Stimulated activated CD8-positive, alpha-beta memory T cell treated with anti-CD3 and anti-CD28 coated beads, Interleukin-7, amount 100 ng/mL, for 24 hours (primary cell): ENCODE measurements at places on chromosomes 7 and 10.

DNA sequence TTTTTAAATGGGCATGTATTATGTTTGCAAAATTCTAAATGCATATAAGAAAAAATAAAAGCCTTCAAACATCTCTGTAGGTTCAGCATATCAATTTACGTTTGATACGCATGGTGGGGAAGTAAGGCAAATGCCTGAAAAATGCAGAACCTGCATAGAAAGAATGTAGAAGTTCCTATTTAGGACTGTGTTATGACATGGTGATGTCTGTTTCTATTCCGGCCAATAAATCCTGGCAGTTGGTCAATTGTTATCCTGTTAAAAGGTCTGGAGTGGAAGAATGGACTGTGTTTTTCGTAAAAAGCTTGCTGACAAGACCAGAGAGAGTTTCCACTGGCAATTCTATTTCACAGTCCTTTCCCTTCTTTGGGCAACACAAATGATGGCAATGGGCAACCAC, 49.6 kb upstream of the CAV2 start:
- no peak for DNase-seq

DNA sequence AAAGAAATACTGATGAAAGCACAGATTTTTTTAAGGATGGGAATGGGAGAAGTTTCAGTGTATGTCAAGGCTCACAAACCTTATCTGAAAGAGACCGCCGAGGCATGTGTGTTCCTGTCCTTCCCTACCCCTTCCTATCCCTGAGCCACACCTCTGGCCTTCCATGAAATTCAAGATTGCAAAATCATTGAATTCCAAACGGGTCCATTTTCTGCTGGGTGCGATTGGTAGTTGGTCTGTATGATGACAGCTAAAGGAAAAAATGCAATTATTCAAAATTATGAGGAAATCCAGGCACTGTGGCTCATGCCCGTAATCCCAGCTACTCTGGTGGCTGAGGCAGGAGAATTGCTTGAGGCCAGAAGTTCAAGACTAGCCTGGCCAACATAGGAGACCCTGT, 170.1 kb downstream of the ARHGAP12 start:
- no peak for DNase-seq

DNA sequence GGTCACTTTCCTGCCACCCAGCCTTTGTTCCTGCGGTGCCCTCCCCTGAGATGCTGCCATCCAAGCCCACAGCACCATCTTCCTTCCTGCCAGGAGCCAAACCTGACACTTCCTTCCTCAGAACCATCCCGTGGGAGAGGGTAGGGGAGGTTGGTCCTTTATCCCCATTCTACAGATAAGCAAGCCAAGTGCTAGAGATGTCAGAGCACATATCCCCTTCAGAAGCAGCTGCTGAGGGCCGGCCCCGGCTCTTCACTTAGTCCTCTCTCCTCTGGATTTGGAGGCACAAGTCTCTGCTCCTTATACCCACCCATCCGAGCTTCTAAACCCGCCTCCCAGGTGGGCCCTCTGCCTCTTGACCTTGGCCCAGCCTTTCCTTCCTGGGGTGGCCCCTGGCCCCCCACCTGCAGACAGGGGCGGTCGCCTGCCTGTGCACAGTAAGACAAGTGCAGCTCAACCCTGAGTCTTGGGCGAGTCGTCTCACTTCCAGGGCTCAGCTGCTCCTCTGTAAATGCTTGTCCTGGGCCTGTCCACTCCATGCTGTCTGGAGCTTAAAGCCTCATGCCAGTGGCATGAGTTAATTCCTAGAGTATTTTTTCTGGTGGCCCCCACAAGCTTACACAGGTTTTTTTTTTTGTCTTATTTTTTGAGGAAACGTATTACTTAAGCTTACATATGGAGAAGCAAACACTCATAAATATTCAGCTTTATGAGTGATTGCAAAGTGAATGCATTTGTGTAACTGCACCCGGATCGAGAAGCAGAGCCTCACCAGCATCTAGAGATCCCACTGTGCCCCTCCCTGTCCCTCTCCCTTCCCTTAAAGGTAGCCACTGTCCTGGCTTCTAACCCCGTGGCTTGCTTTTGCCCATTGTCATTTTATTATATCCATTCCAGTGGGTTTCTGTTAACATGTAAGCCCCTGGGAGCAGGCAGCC, 125.1 kb downstream of the CDH23 start:
- no peak for DNase-seq

DNA sequence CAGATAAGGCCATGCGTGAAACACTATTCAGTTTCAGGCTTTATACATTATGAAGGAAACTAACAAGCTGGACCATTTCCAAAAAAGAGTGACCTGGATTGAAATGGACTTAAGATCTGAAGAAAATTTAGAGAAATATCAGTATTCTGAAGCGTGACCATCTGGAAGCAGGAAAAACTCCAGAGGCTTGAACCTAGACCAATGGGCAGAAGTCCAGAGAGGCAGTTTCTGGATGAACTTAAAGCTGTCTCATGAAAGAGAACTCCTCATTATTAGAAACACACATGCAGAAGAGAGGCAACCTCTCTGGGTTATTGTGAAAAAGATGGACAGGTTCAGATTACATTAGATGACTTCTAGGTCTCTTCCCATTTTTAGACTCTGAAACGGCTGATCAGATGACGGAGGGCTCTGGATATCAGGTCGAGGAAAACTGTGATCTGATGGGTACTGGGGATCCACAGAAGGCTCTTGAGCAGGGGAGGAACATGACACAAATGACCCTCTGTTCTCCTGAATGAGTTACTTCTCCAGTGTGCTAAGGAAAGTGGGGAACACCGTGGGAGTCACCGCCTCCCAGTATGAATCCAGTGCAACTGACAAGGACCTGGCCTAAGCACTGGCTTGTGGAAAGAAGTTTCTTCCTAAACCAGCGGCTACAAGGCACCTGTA, 116.5 kb downstream of the SPDYE5 start:
- DNase-seq: no peak

DNA sequence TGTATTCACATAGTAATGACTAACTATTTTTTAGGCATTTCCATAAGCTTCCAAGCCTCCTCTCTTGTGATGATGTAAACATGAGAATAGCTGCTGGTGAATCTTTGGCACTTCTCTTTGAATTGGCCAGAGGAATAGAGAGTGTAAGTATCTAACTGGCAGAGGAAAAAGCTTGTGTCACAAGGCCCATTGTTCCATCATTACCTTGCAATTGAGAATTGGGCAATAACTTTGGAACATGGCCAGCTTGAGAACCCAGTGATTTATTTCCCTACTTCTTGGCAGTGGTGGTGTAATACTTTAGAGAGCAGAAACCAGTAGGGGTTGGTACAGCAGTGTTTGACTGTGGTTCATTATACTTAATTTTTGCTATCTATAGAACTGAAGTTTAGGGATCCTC, 12.0 kb downstream of the IFRD1 start:
- no peak for DNase-seq

- no peak for DNase-seq
Measured at GRCh38 chr10:24969841-24970281, 17.5 kb upstream of the PRTFDC1 start.

DNA sequence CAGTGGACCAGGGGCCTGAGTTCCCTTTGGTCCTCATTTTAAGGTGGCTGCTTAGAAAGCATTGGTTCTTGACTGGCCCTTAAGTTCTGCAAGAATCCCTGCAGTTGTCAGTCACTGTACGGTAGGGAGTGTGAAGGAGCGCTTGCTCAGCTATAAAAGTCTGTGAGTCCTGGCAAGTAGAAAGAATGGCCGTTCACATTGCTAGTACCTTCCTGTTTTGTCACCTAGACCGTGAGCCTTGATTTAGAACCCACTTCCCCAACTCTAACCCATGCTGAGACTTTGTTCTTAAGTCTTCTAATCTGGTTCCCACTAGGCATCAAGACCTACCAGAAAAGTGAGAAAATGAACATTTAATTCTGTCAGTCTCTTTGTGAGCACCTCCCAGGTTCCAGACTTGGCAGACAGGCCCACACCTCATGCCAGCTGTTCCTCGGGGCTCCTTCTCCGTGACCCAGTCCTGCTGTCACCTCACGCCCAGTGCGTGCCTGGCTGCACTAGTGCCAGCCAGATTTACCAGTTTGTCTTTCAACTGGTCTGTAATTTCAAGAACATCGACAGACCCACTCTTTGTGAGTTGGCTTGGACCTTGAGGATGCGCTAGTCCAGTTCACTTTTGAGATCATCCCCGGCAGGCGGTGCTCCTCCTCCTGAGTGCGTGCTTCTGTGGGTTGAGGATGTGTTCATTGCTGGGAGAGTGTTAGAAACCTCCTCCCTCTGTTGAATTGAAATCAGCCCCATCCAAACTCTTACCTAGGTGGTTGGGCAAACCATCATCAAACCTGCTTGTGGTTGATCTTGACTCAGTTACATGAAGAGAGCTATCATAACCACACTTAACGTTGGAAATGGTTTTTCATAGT, 78.5 kb downstream of the SHH start:
- DNase-seq: no peak

GRCh38 chr7:122038904-122039303, 105.1 kb downstream of the AASS start:
- no peak for DNase-seq
